ENCODE measurements at places on chromosomes 1 and 21.
A peak's percentile ranks its signal among the peaks of the same experiment; 100 is the strongest.

DNA sequence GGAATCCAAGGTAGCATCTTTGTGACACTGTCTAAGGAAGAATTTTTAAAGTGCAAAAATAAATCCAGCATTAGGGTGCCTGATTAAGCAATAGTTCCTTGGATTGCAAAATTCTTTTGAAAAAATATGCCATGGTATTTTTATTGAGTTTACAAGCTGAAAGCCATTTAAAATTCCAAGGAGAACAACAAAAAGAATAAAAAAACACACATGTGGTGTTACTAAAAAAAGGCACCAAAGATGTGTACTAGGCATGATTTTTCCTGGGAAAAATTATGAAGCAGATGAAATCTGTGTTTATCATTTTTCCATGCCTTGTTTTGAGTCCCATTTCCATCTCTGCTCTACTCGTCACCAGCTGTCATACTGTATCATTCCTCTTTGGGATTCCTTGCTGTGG, 157.0 kb upstream of the ZNHIT6 start:
- DNase-seq, result no peak

DNA sequence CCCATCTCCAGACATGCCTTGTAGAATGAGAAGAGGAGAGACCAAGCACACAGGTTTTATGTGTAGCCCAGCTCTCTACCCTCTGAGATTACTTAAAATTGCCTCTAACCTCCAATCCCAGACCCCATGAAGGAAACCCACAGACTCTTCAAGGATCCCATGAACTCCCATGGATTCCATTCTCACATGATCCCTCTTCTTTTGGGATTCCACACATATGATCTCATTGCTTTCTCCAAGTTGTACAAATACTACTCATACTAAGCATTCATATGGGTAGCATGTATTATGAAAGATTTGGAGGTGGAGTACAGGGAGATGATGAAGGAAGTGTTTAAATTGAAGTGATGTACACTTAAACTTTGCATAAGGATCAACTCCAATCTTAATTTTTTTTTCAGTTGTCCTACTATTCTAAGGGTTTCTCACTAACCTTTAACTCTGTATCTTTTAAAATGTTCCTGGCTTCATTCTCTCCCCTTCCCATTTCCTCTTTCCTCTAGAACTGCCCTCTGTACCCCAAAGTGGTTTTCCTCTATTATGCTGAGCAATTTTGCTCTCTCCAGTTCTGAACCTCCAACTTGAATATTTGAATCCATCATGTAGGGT, 41.6 kb downstream of the MFSD2A start:
- DNase-seq, result no peak

DNA sequence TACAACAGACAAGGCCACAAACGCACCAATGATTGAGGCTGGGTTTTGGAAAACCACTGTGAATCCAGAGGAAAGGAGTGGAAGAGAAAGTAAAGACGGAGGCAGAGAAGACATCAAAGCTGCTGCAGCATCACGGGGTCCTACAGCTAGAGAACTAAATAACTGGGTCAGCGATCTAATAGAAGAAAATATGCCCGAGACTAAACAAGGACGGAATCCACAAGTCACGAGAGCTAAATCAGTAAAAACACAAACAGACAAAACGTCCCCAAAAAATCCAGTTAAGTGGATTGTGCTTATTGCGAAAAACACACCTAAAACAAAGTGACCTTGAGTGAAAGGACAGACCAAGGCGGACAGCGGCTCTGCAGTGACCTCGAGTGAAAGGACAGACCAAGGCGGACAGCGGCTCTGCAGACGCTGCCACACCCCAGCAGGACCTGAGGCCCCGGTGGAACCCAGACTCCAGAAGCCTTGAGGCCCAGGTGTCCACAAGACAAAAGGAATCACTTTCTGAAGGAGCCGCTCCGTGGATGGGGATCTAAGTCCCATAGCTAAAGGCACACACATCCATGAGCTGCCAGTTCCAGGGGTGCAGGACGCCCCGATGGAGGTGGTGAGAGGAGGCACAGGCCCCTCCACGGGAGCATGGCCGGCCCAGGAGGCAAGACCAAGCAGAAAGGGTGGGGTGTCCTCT, 6.0 kb downstream of the FTCD start:
- no peak for DNase-seq

- no peak for DNase-seq
Observed at GRCh38 chr1:26225033-26225831, 8.8 kb upstream of the CEP85 start.

DNA sequence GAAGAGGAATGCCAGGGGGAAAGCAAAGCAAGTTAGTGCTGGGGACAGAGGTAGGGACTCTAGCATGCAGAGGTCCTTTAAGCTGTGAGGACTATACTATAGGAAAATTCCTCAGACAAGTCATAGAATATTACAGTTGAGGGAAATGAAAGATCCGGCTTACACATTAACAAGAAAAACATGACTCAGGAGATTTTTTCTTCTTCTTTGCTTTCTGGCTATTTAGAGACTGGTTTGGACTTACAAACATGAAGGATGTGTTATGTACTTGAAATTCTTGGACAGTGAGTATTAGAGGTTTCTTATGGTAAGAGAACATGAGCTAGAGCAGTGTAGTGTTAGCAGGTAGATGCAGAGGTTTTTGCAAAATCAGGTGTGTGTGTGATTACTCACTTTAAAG, 24.9 kb downstream of the USP25 start:
- DNase-seq, result peak; percentile 48

DNA sequence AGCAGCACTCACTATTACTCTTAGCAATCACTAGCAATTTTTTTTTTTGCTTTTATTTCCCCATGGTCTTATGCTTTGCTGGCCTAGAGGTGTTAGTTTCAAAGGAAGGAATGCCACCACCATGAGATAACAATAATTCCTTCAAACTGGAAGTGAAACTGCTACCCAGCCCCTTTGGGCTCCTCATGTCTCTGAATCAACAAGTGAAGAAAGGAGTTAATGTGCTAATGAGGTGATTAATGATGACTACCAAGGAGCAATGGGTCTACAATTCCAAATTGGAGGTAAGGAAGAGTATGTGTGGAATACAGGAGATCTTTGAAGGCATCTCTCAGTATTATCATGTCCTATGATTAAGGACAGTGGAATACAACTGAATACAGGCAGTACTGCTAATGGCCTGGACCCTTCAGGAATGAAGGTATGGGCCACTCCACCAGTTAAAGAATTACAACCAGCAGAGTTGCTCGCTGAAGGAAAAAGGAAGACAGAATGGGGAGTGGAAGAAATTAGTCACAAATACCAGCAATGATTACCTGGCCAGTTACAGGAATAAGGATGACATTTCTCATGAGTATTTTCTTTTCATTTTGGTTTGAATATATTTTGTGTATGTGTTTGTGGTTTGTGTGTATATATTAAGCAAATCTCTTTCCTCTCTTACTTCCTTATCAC, 652.9 kb downstream of the ADGRL2 start:
- DNase-seq, result no peak

GRCh38 chr21:16193496-16194094, 463.8 kb downstream of the USP25 start:
- DNase-seq, result no peak

DNA sequence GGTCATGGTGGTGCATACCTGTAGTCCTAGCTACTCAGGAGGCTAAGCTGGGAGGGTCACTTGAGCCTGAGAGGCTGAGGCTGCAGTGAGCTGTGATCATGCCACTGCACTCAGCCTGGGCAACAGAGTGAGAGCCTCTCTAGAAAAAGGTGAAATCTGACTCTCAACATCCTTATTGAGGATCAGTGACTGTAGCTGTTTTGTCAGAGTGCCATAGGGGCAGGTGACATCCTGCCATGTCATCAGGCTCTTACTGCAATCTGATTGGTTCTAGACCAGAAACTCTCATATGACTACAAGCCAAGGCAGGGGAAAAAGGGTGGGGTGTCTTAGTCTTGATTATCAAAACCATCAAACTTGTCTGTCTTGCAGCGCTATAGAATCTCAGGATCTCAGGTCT, 62.8 kb upstream of the NGF start:
- no peak for DNase-seq

DNA sequence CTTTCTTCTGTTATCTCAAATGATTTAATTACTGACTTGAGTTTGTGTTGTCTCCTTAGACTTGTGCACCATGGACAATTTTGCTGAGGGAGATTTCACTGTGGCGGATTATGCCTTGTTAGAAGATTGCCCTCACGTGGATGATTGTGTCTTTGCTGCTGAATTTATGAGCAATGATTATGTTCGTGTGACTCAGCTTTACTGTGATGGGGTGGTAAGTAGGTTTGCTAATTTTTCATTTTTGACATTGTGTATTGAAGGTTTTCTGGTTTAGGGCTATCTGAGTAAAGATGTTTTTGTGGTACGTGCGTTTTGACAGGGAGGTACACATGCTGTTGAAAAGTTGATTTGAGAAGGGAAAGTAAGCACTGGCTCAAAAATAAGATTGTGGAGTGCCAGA, 14.1 kb downstream of the TTC3 start:
- DNase-seq, result peak; percentile 58

DNA sequence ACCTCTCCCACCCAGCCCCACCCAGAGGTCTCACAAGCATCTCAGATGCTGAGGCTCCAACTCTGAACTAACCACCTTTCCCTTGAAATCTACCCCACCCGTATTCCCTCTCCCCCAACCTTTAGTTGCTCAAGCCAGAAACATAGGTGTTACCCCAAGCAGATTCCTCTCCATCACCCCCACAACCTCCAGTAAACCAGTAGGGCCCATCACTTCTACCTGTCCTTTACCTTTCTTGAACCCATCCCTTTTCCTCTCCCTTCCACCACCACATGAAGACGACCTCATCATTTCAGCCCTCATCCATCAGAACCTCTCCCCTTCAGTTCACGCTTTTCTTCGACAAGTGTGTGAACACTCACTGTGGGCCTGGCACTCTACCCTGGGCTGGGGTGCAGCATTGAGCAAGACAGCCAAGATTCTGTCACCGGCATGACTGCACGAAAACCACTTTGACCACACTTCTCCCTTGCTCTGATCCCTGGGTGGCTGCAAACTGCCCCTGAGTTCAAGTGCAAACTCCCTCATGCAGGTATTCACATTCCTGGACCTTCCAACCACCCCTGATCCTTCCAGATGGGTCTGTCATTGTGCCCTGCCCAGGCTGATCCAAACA, 65.5 kb upstream of the LAPTM5 start:
- no peak for DNase-seq

DNA sequence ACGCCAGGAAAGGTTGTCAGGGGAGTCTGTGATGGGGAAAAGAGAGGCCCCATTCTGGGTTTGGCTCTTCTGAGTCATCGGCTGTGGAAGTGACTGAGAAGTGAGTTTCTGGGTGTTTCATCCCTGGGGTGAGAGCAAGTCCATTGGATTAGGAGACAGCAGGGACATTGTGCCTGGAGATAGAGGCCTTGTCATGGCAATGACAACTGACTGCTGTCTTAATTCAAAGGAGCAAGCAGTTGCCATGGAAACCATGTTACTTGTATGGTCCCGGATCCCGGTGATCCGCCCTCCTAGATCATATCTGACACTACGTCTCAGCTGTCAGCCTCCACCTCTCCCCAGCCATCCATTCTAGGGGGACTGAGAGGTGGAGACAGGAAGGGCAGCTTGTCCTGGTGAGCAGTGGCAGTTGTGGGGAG, 34.4 kb downstream of the KIAA0040 start:
- no peak for DNase-seq

- no peak for DNase-seq
Observed at GRCh38 chr1:10146391-10146790, 64.0 kb upstream of the KIF1B start.

GRCh38 chr1:167447521-167448136, 70.7 kb downstream of the CD247 start:
- no peak for DNase-seq

GRCh38 chr1:113129529-113130185, 56.7 kb downstream of the LRIG2 start:
- no peak for DNase-seq

DNA sequence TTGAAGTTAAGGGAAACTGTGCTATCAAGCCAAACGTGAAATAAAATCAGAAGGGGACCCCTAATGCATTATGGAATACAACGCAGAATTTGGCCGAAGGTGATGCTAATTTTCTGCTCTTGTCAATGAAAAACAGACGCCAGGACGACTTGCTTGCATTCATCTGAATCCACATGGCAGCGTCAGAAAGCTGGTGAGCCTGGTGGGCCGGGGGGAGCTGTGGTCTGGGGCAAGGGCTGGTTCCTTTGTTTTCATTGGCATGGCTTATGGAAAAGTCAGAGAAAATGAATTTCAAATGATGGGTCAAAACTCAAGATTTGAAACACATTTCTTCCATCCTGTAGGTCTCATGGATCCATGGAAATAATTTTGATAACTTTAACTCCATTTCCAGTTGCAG, 86.4 kb upstream of the RUNX1 start:
- no peak for DNase-seq

DNA sequence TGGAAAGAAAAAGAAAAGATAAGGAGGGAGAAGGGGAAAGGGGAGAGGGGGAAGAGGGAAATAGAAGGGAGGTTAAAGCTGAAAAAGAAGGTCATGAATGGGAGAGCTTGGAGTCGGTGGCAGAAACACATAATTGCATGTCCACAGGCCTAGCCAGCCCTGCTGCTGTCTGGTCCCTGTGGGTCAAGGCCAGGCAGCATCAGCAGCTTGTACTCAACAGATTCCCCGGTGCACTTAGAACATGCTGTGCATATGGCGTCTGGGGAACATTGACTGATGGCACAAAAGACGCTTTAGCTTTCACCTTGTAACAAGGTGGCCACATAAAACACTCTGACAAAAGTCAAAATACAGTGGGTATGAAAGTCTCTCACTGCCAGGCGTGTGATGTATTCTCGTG, 25.9 kb downstream of the COG2 start:
- DNase-seq, result no peak

GRCh38 chr1:11648732-11649158, 5.5 kb downstream of the FBXO2 start:
- DNase-seq, result no peak

GRCh38 chr1:113742515-113742914, 16.8 kb downstream of the PHTF1 start:
- no peak for DNase-seq

DNA sequence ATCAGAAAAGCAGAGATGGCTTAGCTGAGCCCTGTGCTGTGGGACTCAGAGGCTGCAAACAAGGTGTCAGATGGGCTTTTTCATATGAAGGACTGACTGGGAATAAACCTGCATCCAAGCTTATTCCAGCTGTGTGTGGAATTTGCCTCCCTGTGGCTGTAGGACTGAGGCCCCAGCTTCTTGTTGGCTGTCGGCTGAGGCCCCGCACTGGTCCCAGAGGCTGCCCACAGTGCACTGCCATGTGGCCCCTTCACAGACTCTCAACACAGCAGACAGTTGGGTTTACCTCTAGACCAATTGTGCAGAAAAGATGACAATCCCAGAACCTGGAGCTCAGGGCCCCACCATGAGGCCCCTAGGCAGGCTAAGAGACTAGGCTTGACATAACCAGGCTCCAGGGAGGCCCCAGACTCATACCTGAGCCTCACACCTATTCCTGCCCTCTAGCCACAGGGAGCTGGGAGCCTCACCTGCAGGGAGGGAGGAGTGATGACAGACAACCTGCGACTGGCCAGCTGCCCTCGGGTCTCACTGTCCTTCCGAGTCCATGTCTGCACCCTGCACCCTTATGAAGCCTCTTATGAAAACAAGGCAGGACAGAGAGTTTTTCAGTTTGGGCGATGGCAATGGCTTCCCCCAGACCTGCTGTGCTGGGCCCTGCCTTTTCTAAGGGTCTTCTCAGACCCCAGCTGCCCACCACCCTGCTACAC, 615.5 kb downstream of the NPHP4 start:
- no peak for DNase-seq

- DNase-seq, result no peak
Observed at GRCh38 chr1:209268479-209268878, 315.0 kb upstream of the CAMK1G start.

- DNase-seq, result no peak
Observed at GRCh38 chr21:39537571-39537970, 75.2 kb upstream of the B3GALT5 start.

GRCh38 chr1:66346873-66347272, 187.1 kb upstream of the SGIP1 start:
- no peak for DNase-seq

Data from dermis microvascular lymphatic vessel endothelial cell (primary cell).